NCI-H774 (cell line): ENCODE measurements at places on chromosomes 5 and 9.

DNA sequence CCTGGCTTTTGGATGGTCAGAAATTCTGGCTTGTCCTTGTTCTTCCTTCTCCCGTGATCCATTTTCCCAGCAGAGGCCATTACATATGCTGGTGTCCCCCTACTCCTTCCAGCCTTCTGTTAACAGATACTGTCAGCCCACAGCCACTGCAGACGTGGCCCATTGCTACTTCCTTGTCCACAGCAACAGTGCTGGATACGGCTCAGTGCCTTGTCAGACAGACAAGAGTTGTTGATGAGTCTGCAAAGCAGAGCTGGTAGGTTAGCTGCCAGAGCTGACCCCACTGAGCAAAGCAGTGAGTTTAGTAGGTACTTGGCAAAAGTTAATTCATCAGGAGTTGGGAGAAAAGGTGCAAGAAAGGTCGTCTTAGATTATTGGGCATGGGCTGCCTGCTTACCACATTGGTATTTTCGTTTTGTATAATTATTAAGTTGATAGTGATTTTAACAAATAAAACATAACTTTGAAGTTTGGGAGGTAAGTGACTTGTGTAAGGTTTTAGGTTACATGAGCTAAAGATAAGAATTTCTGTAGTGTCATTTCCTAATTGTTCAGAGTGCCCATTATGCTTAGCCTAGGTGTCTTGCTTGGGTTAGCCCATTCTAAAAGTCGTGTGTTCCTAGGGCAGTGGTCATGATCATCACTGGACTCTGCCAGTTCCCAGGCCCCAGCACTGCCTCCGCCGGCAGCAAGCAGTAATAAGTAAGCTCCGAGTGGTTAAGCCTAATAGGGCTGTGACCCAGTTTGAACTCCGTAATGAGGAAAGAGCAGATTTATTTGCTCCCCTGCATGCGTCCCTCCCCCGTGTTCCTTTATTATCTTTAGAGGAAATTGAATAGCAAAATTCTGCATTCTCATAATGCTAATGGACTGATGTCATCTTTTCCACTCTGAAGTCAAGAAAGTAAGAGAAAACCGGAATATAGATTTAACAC is 292.0 kb downstream of the FANCC start:
- DNase-seq, result peak; percentile 52

- DNase-seq, result no peak
Observed at GRCh38 chr5:14362491-14362890, 219.1 kb upstream of the OTULINL start.

GRCh38 chr5:3258050-3258449 is 337.6 kb upstream of the IRX1 start:
- no peak for DNase-seq

GRCh38 chr9:69718218-69718617 is 41.6 kb downstream of the PTAR1 start:
- no peak for DNase-seq

GRCh38 chr5:98318386-98318785 is 455.1 kb upstream of the RGMB start:
- DNase-seq, result no peak

- no peak for DNase-seq
Observed at GRCh38 chr5:135239453-135240282, 159.4 kb downstream of the MACROH2A1 start.
